ENCODE measurements at places on chromosomes 13 and 19. TPM values are rescaled to one million over a fixed set of nuclear protein-coding genes. Genes with fewer than 3 reads are reported as not detected.

The PNMA8A gene
- total RNA-seq = not detected

The ZNF260 gene
- 18.6 TPM for total RNA-seq

The CGB7 gene
- total RNA-seq = not detected

The LILRB3 gene
- 16.5 TPM for total RNA-seq

The TNFRSF19 gene
- total RNA-seq = 0.94 TPM

The CBY2 gene
- not detected for total RNA-seq

The PCDH20 gene
- total RNA-seq = 1.2 TPM

All from Peyer's patch (tissue), 4 donors.